ENCODE measurements at places on chromosomes 5 and 9.

- H3K36me3 ChIP-seq = no peaks in the 10 kb centered on the region
- no peaks in the 10 kb centered on the region for H3K4me1 ChIP-seq
- H3K4me3 ChIP-seq = no peak overlapping the region
- DNase-seq = no peak
- no peaks in the 10 kb centered on the region for H3K27me3 ChIP-seq
These were observed 1.9 kb upstream of the ORM2 start for GRCh38 chr9:114327749-114328148.

DNA sequence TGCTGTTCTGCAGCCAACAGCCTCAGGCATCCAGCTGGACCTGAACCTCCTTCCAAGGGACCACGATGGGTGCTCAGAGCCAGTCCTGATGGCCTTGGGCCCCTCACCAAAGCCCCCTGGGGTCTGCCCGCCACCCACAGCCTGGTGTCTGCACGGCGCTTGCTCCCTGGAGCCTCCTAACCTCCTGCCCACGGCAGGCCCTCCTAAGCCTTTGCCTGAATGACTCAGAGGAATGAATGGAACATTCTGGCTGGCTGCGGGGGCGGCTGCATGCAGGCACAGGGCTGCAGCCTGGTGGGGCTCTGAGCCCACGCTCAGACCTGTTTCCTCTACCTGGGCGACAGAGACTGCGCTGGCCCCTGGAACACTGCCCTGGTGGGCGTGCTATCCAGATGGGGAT lies 6.9 kb downstream of the SOHLH1 start:
- no peaks in the 10 kb centered on the region for H3K27me3 ChIP-seq
- H3K27ac ChIP-seq = no peak overlapping the region
- H3K4me3 ChIP-seq = no peak overlapping the region
- H3K4me1 ChIP-seq = no peaks in the 10 kb centered on the region

DNA sequence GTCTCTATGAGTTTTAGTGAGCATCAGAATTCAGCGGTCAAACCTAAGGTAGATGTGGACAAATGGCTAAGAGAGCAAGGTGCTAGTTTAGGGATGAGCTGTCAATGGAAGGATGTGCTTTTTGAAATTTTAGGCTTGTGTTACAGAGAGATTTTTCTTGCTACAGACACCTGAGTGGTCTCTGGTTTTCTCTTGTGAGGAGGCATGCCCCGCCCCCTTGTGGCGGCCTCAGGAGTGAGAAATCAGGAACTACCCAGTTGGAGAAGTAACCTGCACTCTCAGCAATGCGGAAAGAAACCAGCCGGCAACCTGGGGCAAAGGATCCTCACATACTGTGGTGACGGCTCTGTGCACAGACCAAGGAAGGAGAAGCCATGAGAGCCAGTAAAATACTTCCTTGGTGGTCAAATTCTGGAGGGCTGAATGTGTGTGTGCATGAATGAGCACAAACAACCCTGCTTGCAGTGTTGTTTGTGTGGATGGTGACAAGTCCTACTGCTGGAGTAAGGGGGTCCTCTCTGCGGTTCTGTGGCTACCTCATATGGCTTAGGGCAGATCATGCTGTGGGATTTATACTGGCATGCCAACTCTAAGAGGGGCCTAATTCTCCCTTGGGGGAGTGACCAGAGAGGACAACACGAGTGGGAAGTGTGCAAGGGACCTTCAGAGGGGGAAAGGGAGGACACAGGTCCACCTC lies 16.7 kb upstream of the HSD17B4 start:
- no peaks in the 10 kb centered on the region for H3K4me1 ChIP-seq
- H3K27ac ChIP-seq = no peak overlapping the region
- peak; percentile 65 for DNase-seq
- no peak overlapping the region for H3K4me3 ChIP-seq

- DNase-seq = no peak
- no peaks in the 10 kb centered on the region for H3K36me3 ChIP-seq
- H3K27ac ChIP-seq = no peak overlapping the region
- no peaks in the 10 kb centered on the region for H3K4me1 ChIP-seq
These were observed 77.3 kb downstream of the KCTD16 start for GRCh38 chr5:144248015-144248414.

DNA sequence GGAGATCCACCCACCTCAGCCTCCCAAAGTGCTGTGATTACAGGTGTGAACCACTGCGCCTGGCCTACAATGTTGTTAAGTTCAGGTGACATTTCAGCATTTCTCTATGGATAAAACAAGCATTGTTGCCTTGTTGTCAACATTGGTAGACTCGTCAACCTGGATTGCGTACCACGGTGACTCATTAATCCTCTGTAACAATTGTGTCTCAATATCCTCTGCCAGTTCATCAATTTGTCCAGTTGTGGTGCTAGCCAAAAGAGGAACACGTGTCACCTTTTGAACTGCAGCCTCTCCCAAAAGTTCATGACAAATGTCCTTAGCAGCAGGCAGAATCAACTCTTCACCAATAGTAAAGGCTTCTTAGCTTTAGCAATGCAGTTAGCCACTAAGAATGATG lies 46.3 kb upstream of the LARP1 start:
- no peaks in the 10 kb centered on the region for H3K36me3 ChIP-seq
- no peaks in the 10 kb centered on the region for H3K4me1 ChIP-seq
- H3K4me3 ChIP-seq = no peak overlapping the region
- no peaks in the 10 kb centered on the region for H3K27me3 ChIP-seq
- H3K27ac ChIP-seq = no peak overlapping the region

GRCh38 chr5:148455185-148455584 lies 71.4 kb downstream of the FBXO38 start:
- peaks cover 5% of the 10 kb centered on the region for H3K27me3 ChIP-seq
- no peaks in the 10 kb centered on the region for H3K36me3 ChIP-seq
- DNase-seq = no peak
- H3K4me1 ChIP-seq = no peaks in the 10 kb centered on the region
- no peak overlapping the region for H3K4me3 ChIP-seq

DNA sequence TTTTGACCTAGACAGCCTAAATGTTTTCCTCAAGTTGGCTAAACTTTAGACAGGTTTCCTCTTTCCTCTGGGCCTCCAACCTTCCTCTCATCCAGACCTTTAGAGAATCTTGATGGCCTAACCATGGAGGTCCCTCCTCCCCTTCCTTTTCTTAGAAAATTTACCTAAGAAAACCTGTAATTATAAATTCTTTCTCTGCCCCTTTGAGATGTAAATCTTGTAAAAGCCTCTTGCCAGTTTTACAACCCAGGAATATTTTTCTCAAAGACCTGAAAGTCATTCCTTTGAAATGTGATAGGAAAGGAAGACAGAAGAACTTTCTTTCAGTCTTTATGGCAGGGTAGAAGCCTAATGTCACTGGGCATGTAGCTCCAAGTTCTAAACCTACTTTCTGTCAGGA lies 1752.6 kb upstream of the C9orf72 start:
- H3K27ac ChIP-seq = no peak overlapping the region
- no peak for DNase-seq
- H3K4me3 ChIP-seq = no peak overlapping the region
- H3K4me1 ChIP-seq = no peaks in the 10 kb centered on the region

DNA sequence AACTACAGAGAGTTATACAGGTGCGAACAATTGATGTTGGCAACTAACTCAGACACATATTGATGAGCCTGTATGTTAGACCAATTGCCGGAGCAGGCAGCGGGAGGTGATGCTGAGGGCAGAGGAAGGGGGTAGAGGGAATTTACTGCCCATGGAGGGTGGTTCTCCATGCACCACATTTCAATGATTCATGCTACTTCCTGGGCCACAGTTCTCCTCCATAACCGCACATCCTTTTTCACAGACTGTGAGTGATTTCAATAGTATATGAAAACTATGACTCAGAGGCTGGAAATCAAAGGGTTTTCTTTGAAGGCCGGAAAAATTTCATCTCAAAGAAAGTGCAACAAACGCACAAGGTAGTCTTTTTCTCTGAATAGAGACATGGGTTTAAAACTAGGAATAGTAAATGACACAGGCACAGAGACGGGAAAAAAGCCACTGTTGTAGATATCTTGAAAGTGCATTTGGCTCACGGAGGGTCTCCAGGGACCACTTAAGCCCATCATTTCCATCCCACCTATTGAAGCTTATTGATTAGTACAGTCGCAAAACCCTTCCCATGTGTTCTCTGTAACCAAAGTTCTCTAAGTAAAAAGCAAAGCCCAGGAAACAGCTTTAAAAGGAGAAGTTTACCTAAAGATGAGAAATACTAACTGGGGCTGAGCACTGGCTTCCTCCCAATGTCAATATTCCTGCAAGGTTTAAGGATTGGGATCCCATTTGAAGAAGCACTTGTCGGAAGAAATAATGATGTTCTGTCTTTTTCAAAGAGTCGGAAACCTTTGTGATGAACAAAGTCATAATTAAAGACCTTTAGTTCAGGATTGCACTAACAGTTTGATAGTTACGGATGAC lies 28.0 kb upstream of the ADAM19 start:
- H3K4me1 ChIP-seq = peaks cover 90% of the 10 kb centered on the region
- H3K27ac ChIP-seq = peak overlapping the region; percentile 68

- H3K27ac ChIP-seq = no peak overlapping the region
- no peak overlapping the region for H3K4me3 ChIP-seq
- H3K36me3 ChIP-seq = no peaks in the 10 kb centered on the region
These were observed 134.5 kb downstream of the PALM2AKAP2 start for GRCh38 chr9:109914280-109915027.

DNA sequence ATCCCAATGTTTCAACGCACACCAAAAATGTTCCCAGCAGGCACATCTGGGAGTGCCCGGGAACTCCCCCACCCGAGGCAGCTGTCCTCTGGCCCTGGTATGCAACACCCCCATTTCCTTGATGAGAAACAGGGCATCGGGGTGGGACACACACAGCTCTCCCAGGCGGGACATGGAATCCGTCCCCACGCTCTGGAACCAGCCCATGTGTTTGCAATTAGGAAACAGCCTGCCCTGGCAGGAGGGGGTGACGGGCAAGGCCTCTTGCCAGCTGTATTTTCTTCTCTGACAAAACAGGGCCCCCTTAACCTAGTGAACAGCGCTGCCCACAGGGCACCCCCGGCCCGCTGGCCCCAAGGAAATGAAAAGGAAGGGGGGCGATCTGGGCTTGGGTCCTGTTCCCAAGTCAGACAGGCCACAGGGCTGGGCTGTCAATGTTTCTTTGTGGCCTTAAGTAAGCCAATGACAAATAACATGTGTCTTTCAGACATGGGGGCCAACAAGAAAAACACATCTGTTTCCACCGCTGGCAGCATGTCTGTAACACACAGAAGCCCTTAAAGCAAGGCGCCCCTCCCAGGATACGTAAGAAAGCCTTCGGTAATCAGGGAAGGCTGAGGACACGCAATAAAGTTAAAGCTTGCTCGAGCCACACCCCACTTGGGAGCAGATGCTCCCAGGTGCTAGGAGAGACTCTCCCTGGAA lies 125.3 kb downstream of the ROR2 start:
- no peaks in the 10 kb centered on the region for H3K4me1 ChIP-seq
- H3K27me3 ChIP-seq = no peaks in the 10 kb centered on the region
- H3K4me3 ChIP-seq = no peak overlapping the region
- no peak for DNase-seq

Measured in CD4-positive, alpha-beta memory T cell (primary cell).